ENCODE measurements at places on chromosomes 6 and 20.

DNA sequence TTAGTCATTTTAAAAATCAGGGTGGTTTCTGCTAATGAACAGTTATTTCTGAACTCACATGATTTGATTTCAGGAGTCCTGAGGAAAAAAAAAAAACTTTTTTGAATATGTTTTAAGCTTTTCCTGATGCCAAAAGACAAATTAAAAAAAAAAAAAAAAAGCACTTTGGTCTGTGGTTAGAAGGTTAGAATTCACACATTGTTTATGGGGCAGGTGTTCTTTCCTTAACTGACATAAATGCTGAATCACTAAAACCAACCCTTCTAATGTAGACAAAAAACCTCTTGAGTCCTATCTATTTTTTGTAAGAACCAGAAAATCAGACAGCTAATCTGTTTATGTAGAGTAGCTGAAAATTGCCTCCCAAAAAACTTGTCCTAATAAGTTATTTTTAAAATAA lies 20.4 kb downstream of the THEMIS start:
- DNase-seq, result no peak

- no peak for DNase-seq
Measured at GRCh38 chr6:40160826-40161225, 226.6 kb upstream of the MOCS1 start.

GRCh38 chr6:155091756-155092155 lies 96.6 kb downstream of the TIAM2 start:
- no peak for DNase-seq

DNA sequence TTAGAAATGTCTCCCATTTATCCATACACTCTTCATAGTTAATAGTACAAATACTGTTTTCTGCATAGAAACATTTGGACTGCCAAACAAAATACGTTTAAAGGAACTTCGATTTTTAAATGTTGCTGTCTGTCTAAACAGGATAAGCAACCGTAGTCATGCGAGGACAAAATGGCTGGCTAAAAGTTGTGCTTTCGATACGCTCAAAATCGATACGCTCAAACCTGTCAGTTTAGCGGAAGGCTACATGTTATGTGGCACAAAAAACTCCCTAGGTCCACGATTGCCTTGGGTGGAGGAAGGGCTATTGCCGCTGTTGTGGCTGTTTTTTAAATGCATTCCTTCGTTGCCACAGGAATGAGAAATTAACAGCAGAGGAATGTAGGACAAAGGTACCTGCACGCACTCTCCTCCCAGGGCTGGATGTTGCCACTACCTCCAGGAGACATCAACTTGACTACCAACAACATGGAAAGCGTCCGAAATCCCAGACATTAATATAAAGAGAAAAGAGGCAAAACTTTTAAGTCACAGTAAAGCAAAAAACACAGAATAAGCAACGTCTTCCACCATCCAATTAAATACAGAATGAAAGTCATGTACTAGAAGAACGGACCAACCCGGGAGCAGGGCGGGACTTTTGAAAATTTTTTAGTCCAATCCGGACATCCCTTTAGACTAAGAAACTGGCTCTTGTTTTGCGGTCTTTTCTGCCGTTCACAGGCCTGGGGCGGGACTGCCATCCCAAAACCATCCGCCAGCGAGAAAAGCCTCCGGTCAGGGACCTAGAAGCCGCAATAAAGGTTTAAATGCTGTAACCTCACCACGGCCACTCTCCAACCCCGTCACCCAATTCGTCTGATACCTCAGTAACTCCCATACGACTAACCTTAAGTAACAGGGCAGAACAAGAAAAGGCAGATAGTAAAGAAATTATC lies 32.2 kb upstream of the HFE start:
- peak; percentile 73 for DNase-seq

GRCh38 chr20:46723039-46723438 lies 13.6 kb downstream of the SLC2A10 start:
- no peak for DNase-seq

DNA sequence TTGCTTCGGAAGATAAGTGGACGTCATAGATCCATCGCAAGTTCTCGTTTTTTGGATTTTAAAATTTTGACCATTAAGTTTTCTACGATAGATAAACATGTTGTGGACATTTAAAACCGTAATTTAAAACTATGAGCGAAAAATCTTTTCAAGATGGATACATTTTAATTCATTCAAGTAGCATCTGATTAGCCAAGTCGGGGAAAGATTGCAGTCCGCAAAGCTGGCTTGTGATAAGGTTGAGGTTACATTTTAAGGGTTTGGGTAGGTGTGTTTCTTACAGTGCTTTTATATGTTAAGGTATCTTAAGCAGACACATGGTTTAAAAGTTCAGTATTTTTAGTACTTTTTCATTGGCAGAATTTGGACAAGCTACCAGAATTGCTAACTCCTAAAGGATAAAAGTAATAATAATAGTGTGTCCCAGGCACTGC lies 1.2 kb downstream of the WTAP start:
- no peak for DNase-seq

DNA sequence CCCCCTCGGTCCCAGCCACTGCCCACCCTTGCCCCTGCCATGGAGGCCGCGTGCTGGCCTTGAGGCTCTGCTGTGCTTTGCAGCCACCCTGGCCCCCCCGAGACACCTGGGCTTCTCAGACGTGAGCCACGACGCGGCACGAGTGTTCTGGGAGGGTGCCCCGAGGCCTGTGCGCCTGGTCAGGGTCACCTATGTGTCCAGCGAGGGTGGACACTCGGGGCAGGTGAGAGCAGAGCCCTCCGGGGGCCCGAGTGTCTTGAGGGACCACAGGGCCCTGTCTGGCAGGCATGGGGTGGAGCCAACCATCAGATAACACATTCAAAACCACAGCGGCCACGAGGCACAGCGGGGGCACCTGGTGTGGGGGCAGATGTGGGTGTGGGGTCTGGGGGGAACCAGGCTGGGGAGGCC lies 18.9 kb downstream of the COL20A1 start:
- no peak for DNase-seq

- peak; percentile 65 for DNase-seq
Measured at GRCh38 chr20:32484958-32485769, 100.0 kb downstream of the NOL4L start.

GRCh38 chr20:62664019-62664971 lies 22.0 kb downstream of the SLCO4A1 start:
- no peak for DNase-seq

GRCh38 chr6:85081102-85081501 lies 316.7 kb upstream of the TBX18 start:
- no peak for DNase-seq

DNA sequence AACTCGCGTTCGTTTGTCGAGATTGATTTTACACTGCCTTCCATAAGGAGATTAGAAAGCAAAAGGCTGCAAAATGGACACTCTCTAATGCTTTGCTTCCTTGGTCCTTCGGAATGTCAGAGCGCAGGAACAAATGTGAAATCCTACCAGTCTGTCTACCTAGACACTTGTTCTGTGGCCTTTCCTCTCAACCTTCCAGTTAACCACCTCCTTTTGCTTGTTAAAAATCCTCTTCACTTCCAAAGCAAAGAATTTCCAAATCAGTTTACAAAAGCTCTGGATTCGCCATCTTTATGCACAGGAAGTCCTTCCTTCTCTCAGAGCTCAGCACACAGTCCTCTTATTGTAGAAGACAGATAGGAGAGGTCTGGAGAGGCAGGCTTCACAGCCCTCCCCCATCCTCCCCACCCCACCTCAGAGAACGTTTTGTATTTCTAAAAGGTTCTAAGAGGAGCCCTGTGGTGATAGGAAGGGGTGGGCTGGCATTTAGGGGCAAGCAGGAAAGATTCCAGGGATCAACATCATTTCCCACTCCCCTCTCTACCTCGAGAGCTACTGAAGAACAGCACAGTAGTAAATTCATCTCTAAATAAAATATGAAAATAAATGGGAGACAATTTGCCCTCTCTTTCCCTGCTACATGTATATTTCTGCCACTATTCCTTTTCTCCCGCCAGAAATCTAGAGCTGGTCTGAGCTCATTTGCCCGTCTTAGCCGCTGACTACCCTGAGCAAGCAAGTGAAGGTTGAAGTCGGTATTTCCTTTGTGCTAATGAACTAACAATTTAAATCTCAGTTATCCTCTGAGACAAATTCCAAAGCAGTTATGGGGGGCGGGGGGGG lies 18.9 kb downstream of the TFAP2A start:
- no peak for DNase-seq

DNA sequence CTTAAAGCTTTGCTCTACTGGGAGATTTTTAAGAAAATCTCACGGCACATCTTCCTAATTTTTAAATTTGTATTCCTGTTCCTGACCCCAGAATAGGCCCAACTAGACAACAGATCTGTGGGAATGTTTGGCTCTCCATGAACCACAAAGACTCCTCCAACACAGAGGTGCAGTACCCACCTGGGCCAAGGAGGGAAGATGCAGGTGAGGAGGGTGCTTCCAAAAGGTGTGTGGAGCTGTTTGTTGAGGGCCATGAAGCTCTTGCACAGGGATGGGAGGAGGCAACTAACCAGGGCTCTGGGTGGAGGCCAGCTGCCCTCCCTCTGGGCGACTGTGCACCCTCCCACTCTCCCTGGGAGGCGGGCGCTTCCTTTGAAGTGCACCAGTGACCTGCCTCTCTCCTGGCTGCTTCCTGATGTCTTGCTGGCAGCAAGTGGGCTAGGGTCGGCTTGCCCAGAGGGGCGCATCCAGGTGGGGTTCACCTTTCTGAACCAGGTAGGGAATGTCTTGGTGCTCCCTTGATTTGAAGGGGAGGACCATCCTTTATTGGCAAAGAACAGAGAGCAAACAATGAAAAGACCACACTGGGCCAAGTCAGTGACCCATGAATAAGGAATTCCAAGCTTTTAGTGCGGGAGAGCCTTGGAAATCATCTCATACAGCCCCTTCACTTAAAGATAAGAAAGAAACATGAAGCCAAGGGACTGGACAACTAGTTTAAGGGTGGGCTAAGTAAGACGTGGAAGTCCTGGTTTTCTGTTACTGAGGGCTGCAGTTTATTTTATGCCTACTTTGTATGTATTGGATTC lies 76.0 kb downstream of the ANKRD6 start:
- no peak for DNase-seq

DNA sequence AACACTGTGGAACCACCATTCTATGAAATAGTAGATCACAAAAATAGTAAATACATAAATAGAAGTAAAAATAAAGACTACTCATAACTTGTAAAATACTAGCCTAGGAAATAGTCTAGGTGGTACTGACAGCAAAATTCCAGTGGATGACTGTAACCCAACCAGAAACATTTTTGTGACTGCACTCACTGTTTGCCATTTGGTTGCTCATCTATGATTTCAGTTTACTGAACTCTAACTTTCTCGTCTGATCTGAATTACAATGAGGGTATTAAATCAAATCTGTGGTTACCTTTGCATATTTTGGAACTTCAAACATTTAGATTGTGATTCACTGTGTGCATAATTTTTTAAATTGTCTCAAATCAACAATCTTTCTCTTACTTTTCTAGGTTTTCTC lies 151.1 kb downstream of the KHDC1L start:
- no peak for DNase-seq

DNA sequence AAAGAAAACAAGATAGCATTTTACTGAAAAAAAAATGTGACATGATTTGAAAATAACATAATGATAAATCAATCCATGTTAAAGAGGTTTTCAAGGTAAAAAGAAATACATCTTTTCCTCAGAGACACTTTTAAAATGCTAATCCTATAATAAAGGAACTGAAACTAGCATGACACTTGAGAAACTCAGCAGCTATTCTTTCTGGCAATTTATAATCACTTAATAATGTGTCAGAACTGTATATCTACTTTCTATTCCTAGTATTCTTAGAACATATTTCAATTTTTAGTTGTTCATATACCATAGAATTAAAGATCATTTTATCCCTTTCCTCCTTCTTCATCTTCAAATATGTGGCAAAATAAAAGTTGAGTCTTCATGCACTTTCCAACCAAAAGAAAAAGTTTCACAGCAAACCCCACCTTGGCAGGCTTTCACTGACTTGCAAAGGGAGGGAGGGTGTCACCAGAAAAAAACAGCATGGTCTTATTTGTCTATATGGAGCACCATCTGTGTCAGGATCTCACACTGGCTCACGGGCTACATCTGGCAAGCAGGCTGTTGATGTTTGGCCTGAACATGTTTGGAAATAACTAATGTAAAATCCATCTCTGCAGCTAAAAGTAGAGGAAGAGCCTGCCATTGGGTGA lies 48.5 kb downstream of the FHL5 start:
- no peak for DNase-seq

- DNase-seq, result no peak
Measured at GRCh38 chr6:133333852-133334251, 92.7 kb downstream of the EYA4 start.

- no peak for DNase-seq
Measured at GRCh38 chr6:168368936-168369335, 49.4 kb upstream of the DACT2 start.

GRCh38 chr6:165308926-165309731 lies at the start of gene C6orf118:
Gene C6orf118, minus strand, starts transcription at chr6:165309605. Its CDS starts 19 bp downstream, at chr6:165309586.
- no peak for DNase-seq

DNA sequence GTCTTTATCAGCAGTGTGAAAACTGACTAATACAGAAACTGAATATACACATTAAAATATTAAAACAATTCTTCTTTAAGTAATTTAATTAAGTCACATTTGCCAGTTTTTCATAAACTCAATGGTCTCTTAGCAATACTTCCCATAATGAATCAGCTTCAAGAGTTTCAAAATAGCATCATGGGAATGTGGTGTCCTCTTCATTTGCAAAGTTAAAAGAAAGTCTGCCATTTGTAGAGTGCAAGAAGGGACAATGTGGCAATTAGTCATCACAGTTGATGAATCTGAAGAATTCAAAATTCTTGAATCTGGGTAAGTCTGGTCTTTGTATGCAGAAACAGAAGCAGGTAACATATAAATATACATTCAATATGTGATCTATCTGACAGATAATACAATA lies 38.7 kb downstream of the SYNE1 start:
- no peak for DNase-seq

- DNase-seq, result no peak
Measured at GRCh38 chr6:34743625-34744293, 13.5 kb upstream of the SNRPC start.

DNA sequence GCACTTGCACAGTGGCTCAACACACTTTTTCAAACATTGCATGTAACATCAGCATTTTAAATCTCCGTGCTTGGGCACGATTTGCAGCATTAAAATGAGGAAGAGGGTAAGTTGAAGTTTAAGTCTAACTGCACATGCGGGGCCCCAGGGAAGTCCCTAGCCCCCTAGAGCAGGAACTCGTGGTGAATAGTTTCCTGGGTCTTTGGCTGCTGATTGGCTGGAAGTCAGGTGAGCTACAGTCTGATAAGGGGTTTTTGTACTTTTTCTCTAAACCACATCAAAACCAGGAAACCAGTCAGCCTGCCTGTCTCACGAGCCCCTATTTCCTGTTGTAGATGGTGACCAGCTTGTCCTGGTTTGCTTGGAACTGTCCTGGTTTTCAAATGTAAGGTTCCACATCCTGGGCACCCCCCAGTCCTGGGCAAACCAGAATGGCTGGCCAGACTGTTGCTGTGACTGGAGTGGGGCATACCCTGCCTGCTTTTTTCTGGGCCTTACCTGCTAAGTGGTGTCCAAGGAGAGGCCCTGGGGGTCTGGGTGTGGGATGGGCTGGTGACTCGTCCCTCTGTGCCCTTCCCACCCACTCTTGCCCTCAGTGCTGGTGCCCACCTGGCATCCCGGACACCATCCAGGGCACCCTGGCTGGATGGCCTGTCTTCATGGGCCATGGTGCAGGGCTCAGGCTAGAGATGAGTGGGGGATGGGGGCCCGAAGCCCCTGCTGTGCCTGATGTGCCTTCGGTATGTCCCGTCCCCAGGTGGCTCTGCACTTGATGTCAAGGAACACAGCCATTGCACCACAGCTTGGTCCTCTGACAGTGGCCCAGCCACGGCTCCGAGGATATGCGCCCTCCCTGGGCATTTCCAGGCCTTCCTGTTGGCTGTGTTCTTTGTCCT lies 31.8 kb downstream of the SUN5 start:
- peak; percentile 58 for DNase-seq

GRCh38 chr6:134621858-134622257 lies 303.9 kb upstream of the SGK1 start:
- DNase-seq, result no peak

Measured in memory B cell (primary cell).